ENCODE measurements at places on chromosomes 13 and 19. TPM values are rescaled to one million over a fixed set of nuclear protein-coding genes. Genes with fewer than 3 reads are reported as not detected.

FGF9 gene
- total RNA-seq = 1.9 TPM

MCF2L gene
- 11.5 TPM for total RNA-seq

COPE gene
- total RNA-seq = 213 TPM

UPK1A gene
- 1.7 TPM for total RNA-seq

ATP4B gene
- total RNA-seq = not detected

PCDH9 gene
- total RNA-seq = 0.17 TPM

RDH8 gene
- not detected for total RNA-seq

ZNF615 gene
- 14.1 TPM for total RNA-seq

GJA3 gene
- total RNA-seq = 0.54 TPM

PLA2G4C gene
- 0.72 TPM for total RNA-seq

DNA sequence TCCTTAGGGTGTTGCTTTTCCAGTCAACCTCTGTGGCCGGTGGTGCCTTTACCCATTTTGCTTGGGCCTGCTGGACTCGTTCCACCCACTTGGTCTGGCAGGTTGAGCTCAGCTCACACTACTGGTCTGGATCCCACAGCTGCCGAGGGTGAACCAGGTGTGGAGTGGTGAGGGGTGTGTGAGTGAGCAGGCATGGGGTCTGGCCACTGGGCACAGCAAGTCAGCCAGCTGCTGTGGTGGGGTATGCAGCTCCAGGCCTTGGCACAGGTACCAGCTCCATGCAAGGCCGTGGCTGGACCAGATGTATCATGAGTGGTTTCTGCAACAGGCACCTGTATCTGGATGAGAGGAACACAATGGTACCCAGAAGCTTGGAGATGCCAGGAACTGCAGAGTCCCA, 277.6 kb upstream of the KLHL1 start:
- no peak for DNase-seq

DNA sequence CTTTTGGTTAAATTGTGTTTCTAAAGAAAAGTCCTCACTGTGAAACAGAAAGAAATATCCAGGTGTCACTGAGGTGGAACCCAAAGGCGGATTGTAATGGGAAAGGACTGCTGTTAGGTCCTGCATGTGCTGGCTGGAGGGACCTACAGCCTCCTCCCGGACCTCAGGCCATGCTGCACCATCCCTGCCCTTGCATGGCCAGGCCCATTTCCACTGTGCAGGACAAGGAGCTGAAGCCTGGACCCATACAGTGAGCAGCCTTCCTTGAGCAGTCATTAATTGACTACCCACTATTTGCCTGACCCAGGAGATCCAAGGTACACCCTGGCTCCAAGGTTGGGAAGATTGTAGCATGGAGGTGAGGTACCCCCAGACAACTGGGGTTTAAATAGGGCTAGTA, 17.6 kb downstream of the VSTM2B start:
- DNase-seq = no peak

DNA sequence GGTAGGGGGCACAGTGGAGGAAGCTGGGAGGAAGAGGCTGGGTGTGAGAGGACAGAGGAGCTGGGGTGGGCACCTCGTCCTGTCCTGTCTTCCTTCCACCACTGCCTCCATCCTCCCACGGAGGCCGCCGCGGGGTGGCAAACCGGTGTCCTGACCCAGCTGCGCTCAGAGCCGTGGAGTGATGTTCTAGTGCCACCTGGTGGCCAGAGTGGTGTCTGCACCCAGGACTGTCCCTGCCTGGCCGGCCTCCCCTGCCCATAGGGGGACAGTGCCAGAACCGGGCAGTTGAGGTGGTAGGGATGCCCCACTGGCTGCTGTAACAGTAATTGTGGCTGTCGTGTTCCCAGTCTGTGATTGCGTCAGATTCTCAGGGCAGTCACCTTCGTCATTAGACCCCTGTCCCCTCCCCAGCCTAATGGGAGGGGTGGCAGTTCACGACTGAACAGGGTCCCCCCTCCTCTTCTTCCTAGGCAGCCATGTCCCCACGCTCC, 11.1 kb upstream of the ARRDC2 start:
- DNase-seq = peak; percentile 91

DNA sequence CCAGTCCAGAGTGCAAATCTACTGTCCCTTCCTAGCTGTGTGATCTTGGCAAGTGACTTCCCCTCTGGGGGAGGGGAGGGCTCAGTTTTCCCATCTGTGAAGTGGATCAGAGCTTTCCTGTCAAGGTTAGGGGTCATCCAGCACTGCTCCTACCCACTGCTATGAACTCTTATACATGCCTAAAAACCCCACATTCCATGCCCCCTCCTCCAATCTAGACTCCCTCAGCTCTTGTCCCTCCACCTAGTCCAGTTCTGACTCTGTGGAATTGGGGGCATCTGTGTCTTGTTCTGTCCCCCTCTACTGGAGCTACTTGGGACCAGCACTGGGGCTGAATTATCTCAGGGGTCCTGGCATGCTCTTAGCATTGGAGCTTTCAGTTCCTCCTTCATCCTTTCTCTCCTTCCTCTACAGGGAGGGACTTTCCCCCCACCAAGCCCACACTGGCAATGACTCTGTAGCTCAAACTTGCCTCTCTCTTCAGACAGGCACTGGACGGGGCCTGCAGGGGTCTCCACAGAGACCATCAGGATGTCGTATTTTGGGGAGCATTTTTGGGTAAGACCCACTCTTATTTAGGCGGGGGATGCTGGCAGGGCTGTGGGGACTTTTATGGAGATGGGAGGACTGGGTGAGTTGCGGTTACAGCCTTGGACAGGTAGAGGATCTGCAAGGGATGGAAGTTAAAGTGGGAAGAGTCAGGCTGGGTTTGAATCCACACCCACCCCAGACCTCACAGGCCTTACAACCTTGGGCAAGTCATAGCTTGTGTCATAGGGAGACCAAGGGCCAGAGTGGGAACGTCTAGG, 3.6 kb downstream of the FCHO1 start:
- DNase-seq = no peak

DNA sequence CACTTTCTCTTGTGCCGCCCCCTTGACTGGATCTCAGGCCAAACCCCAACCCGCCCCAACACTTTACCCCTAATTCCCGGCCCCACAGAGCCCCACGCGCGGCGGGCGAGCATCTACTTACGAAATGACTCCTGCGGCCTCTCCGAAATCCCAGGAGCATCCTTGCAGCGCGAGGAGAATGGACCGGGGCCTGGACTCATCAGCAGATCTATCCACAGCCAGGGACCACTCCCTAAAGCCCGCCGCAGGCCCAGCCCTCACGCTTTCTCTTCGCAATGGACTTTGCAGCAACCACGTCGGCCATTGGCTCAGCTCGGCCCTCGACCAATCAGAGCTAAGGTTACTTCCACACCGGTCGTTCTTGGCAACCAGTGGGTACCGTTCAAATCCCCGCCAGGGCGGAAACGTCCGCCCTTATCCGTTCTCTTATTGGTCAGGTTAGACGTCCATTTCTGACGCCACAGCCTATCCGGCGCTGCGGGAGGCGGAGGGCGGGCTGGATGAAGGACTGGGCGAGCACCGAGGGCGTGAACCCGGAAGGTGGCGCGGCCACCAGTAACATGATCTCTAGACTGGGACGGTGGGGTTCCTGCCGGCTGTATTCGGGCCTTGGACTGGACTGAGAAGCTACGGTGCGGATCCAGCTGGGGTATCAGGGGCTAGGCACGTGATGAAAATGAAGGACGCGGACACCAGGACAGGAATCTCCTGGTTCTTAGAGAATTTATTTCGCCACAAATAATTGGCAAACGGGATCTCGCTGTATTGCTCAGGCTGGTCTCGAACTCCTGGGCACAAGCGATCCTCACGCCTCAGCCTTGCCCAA, at the start of the genes CEP89 and FAAP24:
Gene CEP89, minus strand, starts transcription at position 244 of the 826 bp plus-strand sequence. Its CDS starts 84 bp downstream, at position 160.
Gene FAAP24, plus strand, starts transcription at position 528 of the 826 bp plus-strand sequence. CDS start 955 bp downstream, outside the sequence.
- DNase-seq = peak; percentile 95

GRCh38 chr13:24328145-24328544, 18.8 kb downstream of the C1QTNF9 start:
- DNase-seq = no peak

DNA sequence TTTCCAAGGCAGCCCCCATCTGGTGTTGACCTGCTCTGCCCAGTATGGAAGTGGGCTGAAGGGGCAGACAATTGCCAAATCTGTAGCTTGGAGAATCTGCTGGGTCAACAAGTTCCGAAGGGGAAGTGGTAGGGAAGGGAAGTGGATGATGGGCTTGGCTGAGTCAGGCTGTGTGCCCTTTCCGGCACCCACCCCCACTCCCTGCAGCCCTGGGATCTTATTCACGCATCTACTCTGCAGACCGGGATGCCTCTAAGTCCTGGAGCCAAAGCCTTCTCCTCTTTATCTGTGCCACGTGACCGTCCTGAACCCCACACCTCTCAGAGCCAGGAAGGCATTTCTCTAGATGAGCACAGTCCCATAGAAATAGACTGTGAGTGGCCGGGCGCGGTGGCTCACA, 7.5 kb upstream of the C5AR2 start:
- DNase-seq = no peak

GRCh38 chr19:46542428-46543230, 47.0 kb upstream of the PNMA8B start:
- DNase-seq = peak; percentile 74

DNA sequence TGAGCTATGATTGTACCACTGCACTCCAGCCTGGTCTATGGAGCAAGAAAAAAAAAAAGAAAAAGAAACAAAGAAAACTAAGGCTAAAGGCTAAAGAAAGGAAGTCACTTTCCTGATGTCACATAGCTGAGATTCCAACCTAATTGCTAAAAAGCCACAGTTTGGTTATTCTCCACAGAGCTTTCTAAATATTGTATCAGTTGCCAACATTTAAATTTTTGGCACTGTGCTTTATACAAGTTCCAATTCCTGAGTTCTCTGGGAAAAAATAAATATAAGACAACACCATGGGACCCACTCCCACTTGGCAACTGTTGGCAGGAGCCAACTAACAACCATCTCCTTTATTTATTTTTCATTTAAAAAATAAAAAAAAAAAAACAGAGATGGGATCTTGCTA, 11.2 kb upstream of the LYPD3 start:
- DNase-seq = no peak

DNA sequence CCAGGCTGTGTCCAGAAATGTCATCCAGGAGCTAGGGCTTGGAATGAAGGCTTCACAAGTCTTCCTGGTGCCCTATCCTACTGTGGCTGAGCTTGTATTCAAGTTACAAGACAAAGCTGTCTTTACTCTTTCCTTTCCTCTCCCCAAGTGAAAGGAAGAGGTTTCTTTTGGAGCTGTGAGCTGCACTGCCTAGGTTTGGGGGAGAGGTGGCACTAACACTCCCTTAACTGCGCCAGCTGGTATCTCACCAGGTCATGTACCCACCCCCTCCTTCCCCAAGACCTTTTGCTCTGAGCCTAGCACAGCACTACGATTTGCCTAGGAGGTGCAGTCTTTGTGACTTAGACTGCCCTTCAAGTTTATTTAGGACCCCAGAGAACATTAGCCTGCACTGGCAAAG, 2053.6 kb upstream of the PRR20A start:
- no peak for DNase-seq

DNA sequence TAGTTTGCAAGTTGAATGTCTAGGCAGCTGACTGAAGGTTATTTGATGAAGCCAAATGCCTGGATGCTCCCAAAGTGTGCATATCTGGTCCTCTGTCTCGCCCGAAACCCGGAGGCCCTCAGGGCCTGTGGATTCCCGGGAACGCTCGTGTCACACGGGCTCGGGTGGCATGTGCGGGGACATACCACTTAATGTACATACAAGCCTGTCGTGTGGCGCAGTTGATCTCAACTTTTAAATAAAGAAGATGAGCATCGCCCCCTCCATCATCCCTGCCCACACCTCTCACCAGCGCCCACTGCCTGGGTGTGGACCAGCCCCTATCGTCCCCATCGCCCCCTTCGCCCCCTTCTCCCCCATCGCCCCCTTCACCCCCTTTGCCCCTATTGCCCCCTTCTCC, 33.9 kb downstream of the ATP11A start:
- no peak for DNase-seq

DNA sequence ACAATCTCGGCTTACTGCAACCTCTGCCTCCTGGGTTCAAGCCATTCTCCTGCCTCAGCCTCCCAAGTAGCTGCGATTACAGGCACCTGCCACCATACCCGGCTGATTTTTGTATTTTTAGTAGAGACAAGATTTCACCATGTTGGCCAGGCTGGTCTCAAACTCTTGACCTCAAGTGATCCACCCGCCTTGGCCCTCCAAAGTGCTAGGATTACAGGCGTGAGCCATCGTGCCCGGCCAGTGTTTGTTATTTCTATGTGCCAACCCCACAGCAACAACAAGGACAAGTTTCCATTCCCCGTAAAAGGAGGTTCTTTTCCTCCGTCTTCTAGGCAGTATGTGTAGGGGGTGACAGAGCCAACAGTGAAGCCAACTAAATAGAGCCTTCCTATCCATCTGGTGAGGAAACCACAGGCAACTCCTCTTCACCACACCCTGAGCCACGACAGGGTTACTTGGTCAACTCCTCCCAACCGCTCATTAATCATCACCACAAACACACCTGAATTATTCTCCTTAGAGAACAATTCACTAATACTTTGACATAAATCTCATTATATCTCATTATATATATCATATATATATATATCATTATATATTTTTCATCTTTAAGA, 25.5 kb downstream of the FOXO1 start:
- DNase-seq = no peak

DNA sequence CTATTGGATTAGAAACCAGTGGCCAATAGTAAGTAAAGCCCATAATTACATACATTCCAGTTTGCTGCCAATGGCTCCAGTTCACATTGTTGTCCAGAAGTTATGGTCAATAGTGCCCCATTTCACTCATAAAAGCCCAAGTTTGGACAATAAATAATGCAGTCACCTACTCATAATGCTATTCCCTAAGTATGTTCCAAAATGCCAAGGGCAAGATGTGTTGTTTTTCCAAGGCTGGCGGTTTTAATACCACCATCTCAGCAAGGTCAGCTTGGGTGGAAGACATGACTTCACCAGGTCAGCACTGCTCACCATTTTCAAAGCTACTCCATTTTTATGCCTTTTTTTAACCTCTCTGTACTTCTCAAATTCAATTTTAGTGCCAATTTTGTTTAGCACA, 32.7 kb downstream of the KCTD12 start:
- no peak for DNase-seq

GRCh38 chr19:28889941-28890670, 322.8 kb downstream of the UQCRFS1 start:
- DNase-seq = no peak

DNA sequence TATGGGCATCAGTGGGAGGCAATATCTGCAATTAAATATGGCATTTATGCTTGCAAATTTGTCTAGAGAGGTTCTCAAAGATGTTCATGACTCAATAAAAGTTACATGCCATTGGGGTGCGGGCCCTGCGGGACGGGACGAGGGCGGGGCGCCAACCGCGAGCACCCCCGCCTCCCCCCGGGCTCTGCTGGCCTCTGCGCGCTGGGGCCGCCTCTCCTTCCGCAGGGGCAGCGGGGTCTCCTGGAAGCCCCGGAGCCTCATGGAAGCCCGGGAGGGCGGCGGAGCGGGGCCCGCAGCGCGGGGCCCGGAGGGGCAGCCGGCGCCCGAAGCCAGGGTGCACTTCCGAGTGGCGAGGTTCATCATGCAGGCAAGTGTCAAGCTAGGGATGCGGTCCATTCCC, 179.2 kb downstream of the TPTE2 start:
- DNase-seq = no peak

DNA sequence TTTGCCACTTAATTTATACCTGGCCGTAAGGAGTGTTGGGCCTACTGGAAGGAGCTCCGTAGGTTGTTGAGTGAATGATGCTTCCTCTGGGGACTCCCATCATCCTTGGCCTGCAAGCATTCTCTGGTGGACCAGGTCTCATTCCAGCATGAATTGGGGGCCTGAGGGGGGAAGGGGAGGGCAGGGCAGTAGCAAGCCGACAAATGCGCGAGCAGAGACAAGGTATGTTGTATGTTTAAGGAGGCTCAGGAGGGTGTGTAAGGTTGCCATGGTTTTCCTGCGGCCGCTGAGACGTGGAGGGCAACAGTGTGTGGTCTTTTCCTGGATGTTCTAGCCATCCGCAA, 749 bp downstream of the ZNF264 start:
- DNase-seq = no peak

GRCh38 chr19:50500060-50500752, 10.8 kb downstream of the JOSD2 start:
- no peak for DNase-seq
